CD4-positive, alpha-beta memory T cell (primary cell): ENCODE measurements at places on chromosomes 1 and 21. TPM values are rescaled to one million over a fixed set of nuclear protein-coding genes. Genes with fewer than 3 reads are reported as not detected.

TNFRSF18 gene
- total RNA-seq: 8.0 TPM

VSIG8 gene
- not detected for total RNA-seq

KRTAP6-3 gene
- not detected for total RNA-seq

ZNF362 gene
- 25.8 TPM for total RNA-seq

GSTM3 gene
- total RNA-seq: 1.2 TPM

DCST1 gene
- 0.14 TPM for total RNA-seq

- H3K4me3 ChIP-seq: no peak overlapping the region
- H3K36me3 ChIP-seq: no peaks in the 10 kb centered on the region
- H3K27me3 ChIP-seq: no peaks in the 10 kb centered on the region
- peaks cover 6% of the 10 kb centered on the region for H3K4me1 ChIP-seq
- no peak for DNase-seq
Measured at GRCh38 chr1:108043707-108044106, 78.7 kb upstream of the VAV3 start.

- H3K27ac ChIP-seq: no peak overlapping the region
- no peaks in the 10 kb centered on the region for H3K4me1 ChIP-seq
- no peak overlapping the region for H3K4me3 ChIP-seq
- no peaks in the 10 kb centered on the region for H3K27me3 ChIP-seq
- no peaks in the 10 kb centered on the region for H3K36me3 ChIP-seq
- DNase-seq: no peak
Measured at GRCh38 chr1:241063276-241063675, 293.7 kb downstream of the RGS7 start.
